ENCODE measurements at places on chromosomes 1 and 21.
A peak's percentile ranks its signal among the peaks of the same experiment; 100 is the strongest.

DNA sequence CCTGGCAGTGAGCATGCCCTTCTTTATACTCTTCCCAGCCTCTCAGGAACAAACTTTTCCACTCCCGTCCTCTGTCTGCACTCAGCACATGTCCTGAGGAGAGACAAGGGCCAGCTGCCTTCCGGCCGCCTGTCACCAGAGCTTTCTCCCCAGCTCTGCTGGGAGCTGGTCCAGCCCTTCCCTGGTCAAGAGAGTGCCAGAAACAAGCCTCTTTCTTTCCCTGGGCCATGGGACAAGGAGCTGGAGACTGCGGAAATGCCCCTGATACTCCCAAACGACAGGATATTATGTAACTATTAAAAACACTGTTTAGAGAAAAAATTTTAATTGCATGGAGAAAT is 10.4 kb downstream of the LAMB3 start:
- no peak for DNase-seq

DNA sequence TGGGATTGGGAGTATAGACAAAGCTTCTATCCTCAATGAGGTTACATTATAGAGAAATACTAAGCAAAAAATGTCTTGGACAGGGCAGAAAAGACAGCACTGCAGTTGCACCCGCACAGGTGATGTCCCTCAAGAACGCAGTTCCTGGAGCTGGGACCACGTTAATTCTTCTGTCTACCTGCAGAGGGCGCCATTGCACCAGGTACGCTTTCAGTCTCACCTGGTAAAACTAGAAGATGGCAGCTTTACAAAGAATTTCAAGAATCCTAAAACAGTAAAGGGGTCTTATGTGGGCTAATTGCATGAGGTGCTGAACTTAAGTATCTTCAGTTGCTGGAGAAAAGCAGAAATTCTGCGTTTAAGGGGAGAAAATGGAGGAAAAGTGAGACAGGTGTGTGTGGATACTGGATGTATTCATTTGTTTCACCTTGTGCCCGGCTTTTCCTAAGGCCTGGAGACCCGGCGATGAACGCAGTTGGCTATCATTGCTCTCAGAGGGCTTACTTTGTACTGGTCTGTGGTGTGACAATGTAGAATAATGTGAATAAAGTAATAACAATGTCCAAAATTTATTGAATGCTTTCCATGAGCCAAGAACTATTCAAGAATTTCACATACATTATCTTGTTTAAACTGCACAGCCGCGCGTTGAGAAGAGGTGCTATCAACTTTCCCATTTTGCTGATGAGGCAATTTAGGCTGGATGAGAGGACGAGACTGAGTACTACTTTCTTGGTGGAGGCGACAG is 276.3 kb upstream of the GREM2 start:
- no peak for DNase-seq

GRCh38 chr1:31934706-31935629 is 3.2 kb downstream of the PTP4A2 start:
- no peak for DNase-seq

- DNase-seq: no peak
Observed at GRCh38 chr1:110872366-110872744, 593 bp upstream of the CD53 start.

DNA sequence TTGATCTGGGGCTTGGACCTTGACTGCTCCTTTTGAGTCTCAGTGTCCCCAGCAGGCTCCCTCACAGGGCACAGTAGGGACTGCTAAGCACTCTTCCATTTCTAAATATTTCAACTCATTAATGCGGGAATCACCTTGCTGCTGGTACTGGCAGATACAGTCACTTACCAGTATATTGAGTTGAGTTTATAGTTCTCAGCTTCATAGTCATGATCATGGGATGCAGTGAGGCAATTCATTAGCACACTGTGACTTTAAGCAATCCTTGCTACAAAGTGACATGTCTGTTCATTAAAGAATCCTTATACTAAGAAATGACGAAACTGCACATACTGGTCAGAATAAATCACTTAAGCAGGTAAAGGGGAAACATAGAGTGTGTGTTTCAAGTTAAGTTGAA is 240.8 kb downstream of the SPATA17 start:
- no peak for DNase-seq

DNA sequence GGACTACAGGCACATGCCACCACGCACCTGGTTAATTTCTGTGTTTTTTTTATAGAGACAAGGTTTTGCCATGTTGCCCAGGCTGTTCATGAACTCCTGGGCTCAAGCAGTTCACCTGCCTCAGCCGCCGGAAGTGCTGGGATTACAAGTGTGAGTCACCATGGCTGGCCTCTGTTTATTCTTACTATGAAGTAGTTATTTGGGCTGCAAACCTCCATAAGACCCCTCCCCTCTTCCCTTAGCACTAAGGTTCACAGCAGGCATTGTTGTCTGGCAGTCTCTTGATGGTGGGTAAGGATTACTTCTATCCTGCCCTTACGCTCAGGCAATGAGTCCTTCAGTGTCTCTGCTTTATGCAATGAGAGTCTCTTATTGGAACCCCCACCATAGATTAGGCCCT is 51.8 kb downstream of the ANGPTL1 start:
- no peak for DNase-seq

DNA sequence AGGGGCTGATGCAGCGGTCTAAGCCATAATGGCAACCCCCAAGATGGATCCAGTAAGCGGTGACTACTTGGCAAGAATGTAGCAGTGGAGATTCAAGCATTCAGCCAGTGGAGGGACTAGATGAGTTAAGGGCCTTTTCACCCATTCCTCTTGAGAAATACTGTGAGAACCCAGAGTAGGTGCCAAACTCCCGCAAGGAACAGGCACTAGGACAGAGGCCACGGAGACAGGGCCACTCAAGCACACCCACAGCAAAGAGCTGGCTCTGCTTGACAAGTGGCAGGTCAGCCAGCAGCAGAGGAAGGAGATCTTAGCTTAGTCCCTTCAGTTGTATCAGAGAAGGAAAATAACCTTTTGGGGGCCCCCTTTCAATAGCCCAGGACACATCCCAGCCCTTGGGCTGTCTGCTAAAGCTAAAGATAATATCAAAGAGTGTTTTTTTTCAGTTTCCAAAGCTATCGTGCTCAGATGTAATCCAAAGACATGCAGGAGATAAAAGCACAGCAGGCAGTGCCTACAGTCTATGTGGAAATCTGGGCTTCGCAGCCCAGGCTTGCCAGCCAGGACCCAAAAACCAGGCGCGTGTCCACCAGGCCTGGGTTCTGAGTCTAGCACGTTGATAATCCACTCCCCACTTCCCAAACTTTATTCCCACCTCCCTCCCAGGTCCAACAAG is 62.0 kb upstream of the GOLT1A start:
- DNase-seq: no peak

GRCh38 chr1:41665962-41666917 is 181.8 kb upstream of the EDN2 start:
- no peak for DNase-seq

DNA sequence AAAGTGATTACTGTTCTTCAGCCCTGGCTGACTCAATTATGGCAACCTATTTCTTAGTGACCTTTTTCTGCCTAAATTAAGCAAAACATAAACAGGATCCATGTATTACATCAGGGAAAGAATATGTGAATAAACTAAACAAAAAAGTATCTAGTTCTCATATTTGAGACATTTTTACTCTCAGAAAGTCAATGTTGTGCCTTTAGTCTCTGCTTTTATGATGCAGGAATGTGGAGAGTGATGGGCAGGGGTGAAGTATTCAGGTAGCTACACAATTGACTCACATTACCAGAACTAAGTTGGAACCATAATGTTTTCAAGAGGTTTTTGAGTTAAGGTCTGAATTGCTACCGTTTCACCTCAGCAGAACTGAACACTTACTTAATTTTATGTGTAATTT is 462.7 kb upstream of the CXADR start:
- DNase-seq: no peak

DNA sequence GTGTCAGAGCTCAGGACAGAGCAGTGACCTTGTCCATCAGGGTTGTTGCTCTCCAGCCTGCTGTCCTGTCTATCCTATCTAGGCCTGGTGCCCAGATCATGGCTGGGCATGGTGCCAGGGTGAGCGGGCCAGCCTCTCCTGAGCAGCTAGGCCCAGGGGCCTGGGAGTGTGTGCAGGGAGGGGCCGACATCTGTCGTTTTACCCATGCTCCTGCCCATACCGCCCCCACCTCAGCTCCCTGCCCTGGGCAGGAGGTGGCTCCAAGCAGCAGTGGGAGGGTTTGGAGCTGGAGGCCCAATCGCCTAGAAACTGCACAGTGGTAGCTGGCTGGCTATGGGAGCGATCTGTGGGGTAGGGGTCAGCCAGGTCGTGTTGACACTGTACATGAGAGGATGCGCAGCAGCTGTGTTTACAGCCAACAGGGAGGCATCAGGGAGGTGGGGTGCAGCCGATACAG is 6.5 kb downstream of the INSRR start:
- DNase-seq: no peak

DNA sequence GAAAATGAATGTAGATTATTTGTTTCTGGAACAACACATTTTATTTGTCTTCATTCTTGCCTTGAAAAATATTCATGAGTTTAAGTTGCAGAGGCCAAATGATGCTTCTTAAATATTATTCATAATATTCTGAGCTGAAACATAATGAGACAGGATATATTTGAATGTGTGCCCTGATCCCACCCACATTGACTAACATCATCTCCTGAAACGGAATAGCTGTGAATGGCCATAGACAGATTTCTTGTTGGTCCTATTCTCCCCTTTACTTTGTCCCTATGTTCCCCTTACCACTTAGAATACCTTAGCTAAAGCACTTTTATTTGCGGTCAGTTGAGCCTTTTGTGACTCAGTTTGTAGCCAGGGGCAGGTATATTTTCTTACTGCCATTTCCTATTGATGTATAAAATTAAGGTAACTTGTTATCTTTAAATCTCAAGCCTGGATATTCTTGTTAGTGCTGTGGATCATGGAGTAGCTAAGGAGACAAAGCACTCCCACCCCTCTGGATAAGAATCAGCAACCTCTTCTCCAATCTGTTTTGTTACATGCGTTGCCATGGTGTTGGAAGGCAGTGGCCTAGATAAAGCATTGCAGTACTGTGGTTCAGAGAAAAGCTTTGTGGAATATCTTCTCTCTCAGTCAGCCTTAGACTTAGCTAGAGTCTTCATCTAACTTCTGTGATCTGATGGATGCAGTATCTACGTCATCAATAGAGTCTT is 478.5 kb upstream of the DEPDC1 start:
- no peak for DNase-seq

- DNase-seq: no peak
Observed at GRCh38 chr1:197659171-197659570, 116.1 kb downstream of the DENND1B start.

GRCh38 chr1:23403735-23404486 is 20.6 kb downstream of the TCEA3 start:
- peak; percentile 99 for DNase-seq

DNA sequence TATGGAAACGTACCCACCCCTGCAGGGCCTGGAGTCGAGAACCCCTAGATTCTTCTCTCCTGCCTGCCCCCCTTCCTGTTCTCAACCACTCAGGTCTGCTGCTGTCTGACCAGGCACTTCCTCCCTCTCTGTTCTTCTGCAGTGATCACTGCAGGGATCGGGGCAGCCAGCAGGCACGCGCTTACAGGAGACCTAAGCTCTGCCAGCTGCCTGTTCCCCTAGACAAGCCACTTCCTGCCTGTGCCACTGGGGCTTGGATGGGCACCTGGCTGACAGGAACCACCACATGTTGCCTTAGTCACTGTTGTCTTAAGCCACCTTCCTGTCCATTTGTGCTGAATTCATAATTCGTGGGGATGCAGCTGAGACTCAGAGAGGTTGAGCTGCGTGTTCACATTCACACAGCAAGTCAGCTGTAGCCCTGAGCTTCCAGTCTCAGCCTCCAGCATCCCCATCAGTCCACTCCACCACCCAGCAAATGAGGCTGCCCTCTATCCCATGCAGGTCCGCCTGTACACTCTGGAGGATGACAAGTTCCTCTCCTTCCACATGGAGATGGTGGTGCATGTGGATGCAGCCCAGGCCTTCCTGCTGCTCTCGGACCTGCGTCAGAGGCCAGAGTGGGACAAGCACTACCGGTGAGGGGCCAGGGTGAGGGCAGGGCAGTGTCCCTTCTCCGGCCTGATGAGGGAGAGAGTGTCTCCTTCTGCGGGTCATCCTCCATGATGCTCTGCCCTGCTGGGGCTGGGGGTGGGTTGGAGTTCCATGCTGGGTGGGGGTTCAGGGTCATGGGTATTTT is 18.6 kb downstream of the FAM151A start:
- DNase-seq: no peak

DNA sequence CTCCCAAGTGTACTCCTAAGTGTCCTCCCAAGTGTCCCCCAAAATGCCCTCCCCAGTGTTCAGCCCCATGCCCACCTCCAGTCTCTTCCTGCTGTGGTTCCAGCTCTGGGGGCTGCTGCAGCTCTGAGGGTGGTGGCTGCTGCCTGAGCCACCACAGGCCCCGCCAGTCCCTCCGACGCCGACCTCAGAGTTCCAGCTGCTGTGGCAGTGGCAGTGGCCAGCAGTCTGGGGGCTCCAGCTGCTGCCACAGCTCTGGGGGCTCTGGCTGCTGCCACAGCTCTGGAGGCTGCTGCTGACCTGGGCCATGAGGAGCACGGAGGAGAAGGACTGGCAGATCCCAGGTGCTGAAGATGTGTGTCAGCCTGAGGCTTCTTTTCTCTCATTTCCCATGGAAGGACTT is 993 bp downstream of the LCE5A start:
- no peak for DNase-seq

GRCh38 chr1:205945069-205945468 is 1.8 kb upstream of the SLC26A9 start:
- DNase-seq: peak; percentile 8

DNA sequence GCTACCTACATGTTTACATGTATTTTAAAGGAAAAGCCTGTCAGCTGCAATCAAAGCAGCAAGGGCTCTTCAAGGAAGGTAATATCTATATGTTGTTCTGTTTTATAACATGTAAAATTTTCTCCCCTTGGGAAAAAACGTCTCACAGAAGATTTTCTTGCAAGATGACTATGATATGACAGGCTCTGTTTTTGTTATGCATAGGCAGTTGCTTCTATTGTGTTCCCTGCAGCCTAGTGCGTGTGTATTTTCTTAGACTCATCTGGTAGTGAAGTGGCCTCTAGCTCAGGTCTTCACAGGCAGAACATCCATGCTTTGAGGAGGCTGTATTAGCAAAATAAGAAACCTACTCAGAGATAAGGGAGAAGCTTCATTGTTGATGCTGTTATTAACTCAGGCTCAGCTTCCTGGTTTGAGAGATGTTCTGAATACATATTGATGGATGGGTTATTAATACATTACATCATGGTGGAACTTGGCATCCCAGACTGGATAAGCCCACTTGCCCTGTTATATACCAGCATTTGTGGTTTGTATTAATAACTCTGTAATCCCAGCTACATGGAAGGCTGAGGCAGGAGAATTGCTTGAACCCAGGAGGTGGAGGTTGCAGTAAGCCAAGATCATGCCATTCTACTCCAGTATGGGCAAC is 35.8 kb downstream of the LAMC1 start:
- no peak for DNase-seq

GRCh38 chr1:58779059-58779754 is 4.6 kb downstream of the JUN start:
- DNase-seq: no peak

All from RCC 7860 (cell line).